ENCODE measurements at places on chromosomes 1 and 21. TPM values are rescaled to one million over a fixed set of nuclear protein-coding genes. Genes with fewer than 3 reads are reported as not detected.

The AKR7A3 gene
- total RNA-seq, result 1.6 TPM

The LCE1B gene
- total RNA-seq, result not detected

The SERTAD4 gene
- 1.1 TPM for total RNA-seq

The SPRR3 gene
- total RNA-seq, result not detected

The PLA2G2D gene
- total RNA-seq, result not detected

The MYOC gene
- not detected for total RNA-seq

DNA sequence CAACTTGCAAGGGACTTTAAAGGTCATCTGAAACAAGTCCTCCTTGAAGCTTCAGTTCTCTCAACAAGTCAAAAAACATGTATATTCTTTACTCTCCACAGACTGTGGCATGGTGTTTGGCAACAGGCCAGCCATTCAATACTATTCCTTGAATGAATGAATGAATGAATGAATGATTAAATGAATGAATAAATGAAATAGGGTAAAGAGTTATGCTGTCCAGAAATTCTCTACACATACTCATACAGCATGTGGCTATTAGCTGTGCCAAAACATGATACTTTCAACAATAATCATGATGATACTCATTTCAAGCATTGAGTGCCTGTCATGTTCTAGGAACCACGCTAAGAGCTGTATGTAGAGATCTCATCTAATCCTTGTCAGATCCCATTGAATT is 356.1 kb downstream of the BARHL2 start:
- no peak for DNase-seq

GRCh38 chr21:15788847-15789523 is 59.2 kb downstream of the USP25 start:
- no peak for DNase-seq

- DNase-seq, result no peak
Observed at GRCh38 chr1:93554883-93555872, 107.3 kb downstream of the FNBP1L start.

DNA sequence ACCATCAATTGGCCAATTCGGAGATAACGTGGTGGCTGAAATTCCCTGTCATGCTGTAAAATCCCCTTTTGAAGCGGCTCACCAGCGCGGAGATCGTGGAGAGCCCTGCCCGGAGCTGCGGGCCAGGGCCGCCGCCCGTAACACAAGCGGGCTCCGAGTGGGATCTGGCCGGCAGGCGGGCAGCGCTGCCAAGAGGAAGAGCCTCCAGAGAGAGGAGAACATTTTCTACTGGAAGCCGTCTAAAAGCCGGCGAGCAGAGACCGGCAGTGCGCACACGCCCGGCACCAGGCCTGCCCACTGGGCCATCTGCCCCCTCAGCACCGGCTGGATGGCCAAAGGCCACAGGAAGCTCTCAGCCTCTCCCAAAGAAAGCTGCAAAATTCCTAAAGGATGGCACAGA is 15.5 kb downstream of the SSBP3 start:
- DNase-seq, result no peak

GRCh38 chr1:26581287-26581651 is 51.7 kb downstream of the RPS6KA1 start:
- no peak for DNase-seq

- DNase-seq, result no peak
Observed at GRCh38 chr21:34183331-34183928, 110.1 kb downstream of the MRPS6 start.

DNA sequence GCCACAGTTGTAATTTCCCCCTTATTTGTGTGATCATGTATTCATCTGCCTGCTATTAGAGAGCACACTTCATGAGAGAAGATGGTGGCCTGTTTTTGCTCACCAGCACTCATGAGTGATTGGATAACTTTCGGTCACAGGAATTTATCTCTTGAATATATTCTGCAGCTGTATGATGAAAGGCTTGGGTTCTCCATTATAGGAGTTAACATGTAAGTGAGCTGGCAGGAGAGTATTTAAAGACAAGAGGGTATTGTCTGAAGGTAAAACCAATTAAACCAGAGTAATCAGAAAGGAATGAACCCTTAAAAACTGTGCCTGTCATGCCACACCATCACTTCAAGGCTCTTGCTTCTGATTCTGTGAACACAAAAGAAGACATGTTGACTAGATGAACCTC is 574.9 kb upstream of the CAMK1G start:
- no peak for DNase-seq

DNA sequence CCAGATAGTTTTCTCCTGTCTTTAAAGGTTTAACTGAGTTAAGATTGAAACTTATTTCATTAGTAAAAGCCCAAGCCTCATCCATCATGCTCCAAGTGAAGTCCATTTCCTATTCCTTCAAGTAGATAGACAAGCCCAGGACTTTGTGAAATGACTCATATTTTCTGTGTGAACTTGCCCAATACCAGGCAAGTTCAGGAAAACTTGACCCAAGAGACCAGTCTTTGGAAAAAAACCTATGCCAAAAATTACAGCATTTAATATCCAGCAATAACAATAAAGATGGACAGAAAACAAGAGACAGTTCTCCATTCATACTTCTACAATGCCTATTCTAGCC is 405 bp upstream of the RAB29 start:
- DNase-seq, result no peak

GRCh38 chr21:40575976-40576375 is 271.0 kb downstream of the DSCAM start:
- no peak for DNase-seq

GRCh38 chr1:43541141-43541540 is 10.5 kb downstream of the PTPRF start:
- no peak for DNase-seq

GRCh38 chr1:177024623-177025022 is 139.9 kb downstream of the ASTN1 start:
- DNase-seq, result no peak

DNA sequence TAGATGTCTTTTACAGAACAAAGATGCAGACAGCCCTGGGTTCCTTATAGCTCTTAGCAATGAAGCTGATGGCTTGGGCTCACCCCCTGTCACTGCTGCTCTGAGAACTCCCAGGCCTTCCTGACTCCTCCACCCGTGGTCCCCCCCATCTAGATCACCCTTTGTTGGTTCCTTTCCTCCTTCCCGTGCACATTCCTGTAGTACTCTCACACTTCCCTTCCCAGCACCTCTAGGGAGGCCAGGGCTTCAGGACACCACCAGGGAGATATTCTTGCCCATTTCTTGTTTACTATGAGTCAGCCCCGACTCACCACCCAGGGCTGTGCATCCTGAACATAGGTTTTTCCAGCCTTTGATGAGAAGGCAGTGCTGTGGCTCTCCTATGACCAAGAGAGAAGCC is 14.4 kb upstream of the NOS1AP start:
- DNase-seq, result no peak

- peak; percentile 51 for DNase-seq
Observed at GRCh38 chr1:154348429-154349076, 23.2 kb downstream of the ATP8B2 start.

GRCh38 chr1:15272009-15272781 is 25.2 kb downstream of the FHAD1 start:
- DNase-seq, result peak; percentile 89

DNA sequence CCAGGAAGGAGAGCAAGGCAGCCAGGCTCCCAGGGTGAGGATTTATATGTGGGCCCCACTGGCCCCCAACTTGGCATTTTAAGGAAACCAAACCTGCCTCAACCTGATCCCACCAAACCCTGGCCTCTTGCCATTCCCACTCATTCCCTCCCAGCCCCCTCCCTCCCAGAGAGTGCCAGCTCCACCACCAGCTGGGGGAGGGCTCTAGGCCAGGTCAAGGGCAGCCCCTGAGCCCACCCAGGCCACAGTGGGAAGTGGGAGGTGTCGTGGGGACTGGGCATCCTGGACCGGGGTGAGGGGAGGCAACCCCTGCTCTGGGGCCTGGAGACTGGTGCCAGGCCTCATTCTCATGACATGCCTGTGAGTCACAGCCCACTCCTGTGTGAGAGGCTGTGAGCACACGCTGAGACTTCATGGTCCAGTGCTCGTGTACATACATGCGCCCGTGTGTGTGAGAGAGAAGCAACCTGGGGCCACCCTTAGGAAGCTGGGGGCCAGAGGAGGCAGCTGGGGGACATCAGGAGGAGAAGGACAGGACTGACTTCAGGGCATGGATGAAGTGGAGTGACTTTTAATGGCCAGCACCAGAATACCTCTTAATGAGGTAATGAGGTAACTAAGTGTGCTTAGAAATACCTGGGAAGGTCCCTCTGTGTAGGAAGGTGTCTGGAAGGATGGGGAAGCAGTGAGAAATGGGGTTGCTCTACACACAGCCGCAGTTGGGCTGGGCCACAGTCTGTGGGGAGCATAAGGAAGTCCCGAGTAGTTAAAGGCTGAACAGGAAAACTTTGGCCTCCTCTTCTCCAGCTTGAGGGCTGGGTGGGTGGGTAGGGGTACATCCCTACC is at the start of gene S100A2:
S100A2 (minus strand) TSS at position 316 of the 846 bp plus-strand sequence. CDS start 1,967 bp downstream, outside the sequence.
- DNase-seq, result peak; percentile 62

- DNase-seq, result no peak
Observed at GRCh38 chr1:61175976-61176375, 93.6 kb downstream of the NFIA start.

- DNase-seq, result no peak
Observed at GRCh38 chr1:193418745-193419058, 232.3 kb upstream of the B3GALT2 start.

DNA sequence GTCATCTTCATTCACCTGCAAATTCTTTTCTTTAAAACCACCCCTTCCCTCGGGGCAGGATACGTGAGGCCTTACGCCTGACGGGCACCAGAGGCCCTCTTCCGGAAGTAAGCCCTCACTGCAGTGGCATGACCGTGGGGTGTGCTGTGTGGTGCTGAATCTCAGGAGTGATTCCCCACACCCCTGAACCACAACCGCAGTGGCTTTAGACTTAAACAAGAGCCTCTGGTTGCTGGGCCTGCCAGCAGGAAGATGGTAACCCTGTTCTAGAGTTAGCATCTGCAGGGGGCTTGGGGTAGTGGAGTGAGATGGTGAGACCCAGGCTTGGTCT is 12.1 kb downstream of the BSND start:
- DNase-seq, result no peak

- DNase-seq, result no peak
Observed at GRCh38 chr1:82181846-82182245, 381.1 kb downstream of the ADGRL2 start.

Data from endodermal cell (in vitro differentiated cells).